ENCODE measurements at places on chromosomes 16 and 17. TPM values are rescaled to one million over a fixed set of nuclear protein-coding genes. Genes with fewer than 3 reads are reported as not detected.

DOC2B gene
- total RNA-seq = 4.2 TPM

CCL23 gene
- total RNA-seq = not detected

DNA sequence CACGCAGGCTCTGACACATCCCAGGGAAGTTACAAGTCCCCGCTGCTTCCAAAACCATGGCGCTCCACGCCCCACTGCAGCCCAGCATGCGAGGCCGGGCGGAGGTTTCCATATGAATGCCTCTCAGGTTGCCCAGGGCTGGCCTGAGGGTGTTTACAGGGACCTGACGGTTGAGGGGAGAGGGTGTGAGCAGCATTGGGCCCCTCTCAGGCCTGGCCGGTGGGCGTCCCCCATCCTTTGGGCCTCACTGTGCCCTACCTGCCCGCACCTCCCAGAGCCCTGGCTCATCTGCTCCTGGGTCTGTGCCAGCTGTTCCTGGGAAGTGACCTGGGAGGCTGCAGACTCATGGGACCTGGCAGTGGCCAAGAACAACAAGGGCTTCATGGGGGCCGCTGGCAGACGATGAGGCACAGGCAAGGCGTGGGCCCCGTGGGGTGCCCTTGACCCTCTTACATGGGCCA is 173.5 kb downstream of the C16orf95 start:
- H3K36me3 ChIP-seq = no peaks in the 10 kb centered on the region
- H3K27me3 ChIP-seq = no peaks in the 10 kb centered on the region
- no peaks in the 10 kb centered on the region for H3K4me1 ChIP-seq
- DNase-seq = no peak

- DNase-seq = no peak
- no peaks in the 10 kb centered on the region for H3K36me3 ChIP-seq
- no peaks in the 10 kb centered on the region for H3K27me3 ChIP-seq
- H3K27ac ChIP-seq = no peak overlapping the region
Measured at GRCh38 chr16:88013091-88013609, 61.9 kb downstream of the BANP start.

- no peak overlapping the region for H3K27ac ChIP-seq
- no peaks in the 10 kb centered on the region for H3K4me1 ChIP-seq
- H3K36me3 ChIP-seq = peaks cover 60% of the 10 kb centered on the region
- H3K27me3 ChIP-seq = no peaks in the 10 kb centered on the region
- no peak overlapping the region for H3K4me3 ChIP-seq
Measured at GRCh38 chr16:87418644-87419043, 26.5 kb downstream of the MAP1LC3B start.
